ENCODE measurements at places on chromosomes 7 and 10.

DNA sequence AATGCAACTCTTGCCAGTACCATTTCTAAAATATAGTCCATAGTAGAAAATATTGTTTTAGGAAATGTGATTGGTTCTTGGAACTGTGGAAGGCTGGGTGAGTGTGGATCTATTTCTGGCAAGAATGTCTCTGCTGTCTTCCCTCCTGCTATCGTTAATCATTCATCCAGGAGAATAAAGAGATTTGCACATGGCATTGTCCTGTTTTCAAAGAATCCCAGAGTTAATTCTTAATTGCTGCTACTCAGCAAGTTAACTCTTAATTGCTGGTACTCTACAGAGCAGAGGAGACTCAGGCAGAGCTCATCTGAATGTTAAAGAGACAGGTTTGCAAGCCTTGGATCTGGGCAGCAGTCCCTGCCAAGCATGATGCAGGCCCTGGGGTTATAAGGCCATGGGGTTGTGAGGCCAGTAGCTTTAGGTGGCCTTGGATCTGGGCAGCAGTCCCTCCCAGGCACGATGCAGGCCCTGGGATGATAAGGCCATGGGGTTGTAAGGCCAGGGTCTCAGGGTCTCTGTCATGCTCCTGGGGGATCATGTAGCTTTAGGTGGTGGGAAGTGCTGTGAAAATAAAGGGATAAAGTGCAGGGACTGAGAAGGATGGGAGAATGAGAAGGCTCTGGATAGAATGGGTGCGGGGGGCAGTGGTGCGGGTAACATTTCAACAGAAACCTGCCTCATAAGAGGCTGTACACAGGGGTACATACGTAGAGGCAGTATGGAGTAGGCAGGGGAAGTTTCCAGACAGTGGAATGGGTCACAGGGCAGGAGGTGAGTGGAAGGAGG lies 162.3 kb downstream of the SVIL start:
- DNase-seq = no peak

DNA sequence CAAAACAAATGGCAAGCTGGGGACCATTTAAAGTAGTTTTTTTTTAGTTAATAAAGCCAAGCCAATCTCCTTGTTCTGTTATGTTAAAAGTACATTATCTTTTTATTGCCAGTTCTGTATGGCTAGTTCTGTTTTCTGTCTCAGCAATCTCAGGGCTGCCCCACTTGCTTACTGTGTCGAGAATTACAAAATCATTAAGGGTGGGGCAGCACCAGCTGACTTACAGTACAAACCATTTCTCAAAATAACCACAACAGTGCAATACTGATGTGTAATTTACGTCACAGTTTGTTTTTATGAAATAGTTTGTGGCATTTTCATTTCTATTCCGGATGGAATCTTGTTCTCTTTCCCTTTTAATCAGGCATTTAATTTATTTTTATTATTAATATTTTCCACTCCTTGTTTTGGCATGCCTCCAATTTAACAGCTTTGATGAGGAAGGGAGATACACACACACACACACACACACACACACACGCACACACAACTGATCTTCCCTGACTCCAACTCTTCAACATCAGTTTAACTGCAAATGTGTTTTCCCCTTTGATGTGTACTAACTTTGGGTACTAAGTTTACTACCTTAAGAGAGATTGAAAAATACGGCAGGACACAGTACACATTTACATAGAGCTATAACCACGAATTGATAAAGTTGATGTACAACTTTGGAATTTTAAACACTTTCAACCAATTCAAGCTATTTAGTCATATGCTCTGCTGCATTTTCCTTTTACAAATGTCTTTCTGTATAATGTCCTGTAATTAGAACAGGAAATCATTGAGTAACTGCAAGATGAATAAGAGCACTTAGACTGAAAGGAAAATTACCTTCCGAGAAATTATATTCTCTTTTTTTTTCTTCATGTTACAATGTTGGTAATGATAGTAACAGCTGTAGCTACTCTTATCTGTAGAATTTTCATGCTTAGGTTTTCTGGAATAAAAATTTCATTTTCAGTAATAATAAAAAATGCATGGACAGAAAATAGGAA lies 91.5 kb downstream of the ARID5B start:
- no peak for DNase-seq

- no peak for DNase-seq
Observed at GRCh38 chr10:95742962-95743535, 12.9 kb upstream of the ENTPD1 start.

- DNase-seq = no peak
Observed at GRCh38 chr7:109059089-109059488, 489.4 kb downstream of the DNAJB9 start.

DNA sequence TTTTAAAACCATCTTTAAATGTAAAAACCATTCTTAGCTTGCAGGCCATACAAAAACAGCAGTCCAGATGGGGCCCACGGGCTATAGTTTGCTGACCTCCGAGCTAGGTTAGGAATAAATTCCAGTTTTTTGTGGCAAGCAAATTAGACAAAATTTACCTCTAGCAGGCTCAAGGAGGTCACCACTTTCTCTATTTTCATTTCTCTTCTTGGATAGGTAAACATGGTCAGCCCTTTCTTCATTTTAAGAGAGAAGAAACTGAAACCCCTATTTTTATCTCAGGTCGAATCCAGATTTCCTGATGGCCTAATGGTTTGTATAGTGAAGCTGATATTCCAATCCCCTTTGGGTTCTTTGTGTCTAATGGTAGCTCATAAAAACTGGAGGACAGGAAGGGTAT lies 10.7 kb downstream of the IKZF5 start:
- no peak for DNase-seq

- no peak for DNase-seq
Observed at GRCh38 chr10:77637532-77638320, at the start of gene KCNMA1. Gene KCNMA1 (minus strand): TSS chr10:77637808.

GRCh38 chr10:69107176-69107490 lies 16.8 kb upstream of the VPS26A start:
- DNase-seq = no peak

DNA sequence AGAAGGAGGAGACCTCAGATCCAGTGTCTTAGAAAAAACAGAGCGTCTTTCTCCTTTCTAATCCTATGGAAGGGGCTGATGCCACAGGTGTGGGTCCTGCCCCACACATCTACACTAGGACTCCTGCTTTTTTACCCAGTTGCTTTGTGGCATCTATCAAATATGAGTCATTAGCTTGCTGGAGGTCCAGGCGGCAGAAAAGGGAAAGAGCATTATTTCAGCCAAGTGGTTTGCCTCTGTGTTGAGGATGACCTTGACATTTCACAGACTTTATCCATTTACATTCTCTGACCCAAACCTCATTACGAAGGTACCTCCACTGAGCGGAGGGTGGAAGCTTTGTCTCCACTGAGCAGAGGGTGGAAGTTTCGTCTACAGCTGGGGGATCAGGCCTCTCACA lies 308.4 kb upstream of the KLF6 start:
- DNase-seq = no peak

- no peak for DNase-seq
Observed at GRCh38 chr10:38143587-38143986, 49.5 kb downstream of the ZNF37A start.

- DNase-seq = no peak
Observed at GRCh38 chr10:122968698-122969097, 11.5 kb upstream of the PSTK start.

- DNase-seq = peak; percentile 11
Observed at GRCh38 chr10:70132098-70133029, at the start of gene AIFM2. Gene AIFM2 (minus strand): TSS chr10:70132825. CDS start chr10:70124084, 8,741 bp downstream.

- no peak for DNase-seq
Observed at GRCh38 chr7:54278847-54279246, 263.3 kb upstream of the VSTM2A start.

GRCh38 chr7:114924038-114924712 lies 2.3 kb downstream of the MDFIC start:
- no peak for DNase-seq

- DNase-seq = no peak
Observed at GRCh38 chr10:3898821-3899220, 113.8 kb upstream of the KLF6 start.

GRCh38 chr10:1047937-1048336 lies 982 bp downstream of the IDI1 start:
- DNase-seq = no peak

DNA sequence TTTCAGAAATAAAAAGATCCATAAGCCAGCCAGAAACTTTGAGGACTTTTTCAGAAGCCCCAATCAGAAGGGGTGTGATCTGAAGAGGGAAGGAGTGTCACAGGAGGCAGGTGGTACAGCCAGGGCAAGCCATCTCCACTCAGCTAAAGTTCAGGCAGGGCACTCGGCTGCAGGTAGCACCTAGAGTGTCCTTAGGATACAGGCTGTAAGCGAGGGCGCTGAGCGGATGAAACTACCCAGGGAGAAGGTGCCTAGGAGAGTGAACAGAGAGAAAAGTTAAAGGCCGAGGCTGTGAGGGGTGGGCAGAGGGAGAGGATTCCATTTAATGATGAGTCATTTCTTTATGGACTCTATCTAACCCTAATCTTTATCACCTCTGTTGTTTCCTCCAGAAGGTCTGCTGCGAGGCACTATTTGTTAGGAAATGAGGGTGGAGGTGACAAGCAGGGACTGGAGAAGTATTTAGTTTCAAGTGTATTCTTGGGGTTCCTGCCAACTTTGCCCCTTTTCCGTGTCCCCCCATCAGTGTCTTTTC lies 29.8 kb upstream of the ZCCHC24 start:
- DNase-seq = no peak

DNA sequence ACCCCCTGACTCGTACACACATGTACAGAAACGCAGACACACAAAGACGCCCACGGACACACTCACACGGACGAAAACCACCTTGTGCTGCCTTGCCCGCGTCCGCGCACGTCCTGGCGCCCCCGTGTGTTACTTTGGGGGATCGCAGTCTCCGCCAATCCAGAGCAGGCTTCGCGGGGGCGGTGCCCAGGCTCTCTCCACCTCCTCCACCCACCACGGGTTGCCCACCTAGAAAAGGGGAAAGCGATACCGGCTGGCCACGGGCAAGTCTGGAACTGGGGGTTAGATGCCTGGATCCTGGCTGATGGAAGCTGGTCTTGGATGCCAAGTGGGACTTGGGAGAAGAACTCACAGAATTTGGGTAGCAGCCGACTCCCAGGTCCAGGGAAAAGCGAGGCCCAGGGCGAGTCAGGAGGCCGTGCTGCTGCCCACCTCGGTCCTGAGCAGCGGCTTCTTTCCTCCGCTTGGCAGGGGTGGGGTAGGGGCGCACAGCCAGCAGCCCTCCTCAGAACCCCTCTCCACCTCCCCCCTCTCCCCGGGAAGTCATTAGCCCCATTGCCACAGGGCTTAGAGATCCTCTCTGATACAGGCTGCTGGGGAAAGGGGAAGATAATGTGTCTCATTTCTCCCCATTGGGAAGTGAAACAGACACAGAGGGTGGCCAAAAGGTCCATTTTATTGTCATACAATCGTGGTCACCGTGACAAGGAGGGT lies 4.6 kb upstream of the VGF start:
- DNase-seq = peak; percentile 75

GRCh38 chr10:75070476-75070875 lies 41.0 kb upstream of the SAMD8 start:
- DNase-seq = no peak

DNA sequence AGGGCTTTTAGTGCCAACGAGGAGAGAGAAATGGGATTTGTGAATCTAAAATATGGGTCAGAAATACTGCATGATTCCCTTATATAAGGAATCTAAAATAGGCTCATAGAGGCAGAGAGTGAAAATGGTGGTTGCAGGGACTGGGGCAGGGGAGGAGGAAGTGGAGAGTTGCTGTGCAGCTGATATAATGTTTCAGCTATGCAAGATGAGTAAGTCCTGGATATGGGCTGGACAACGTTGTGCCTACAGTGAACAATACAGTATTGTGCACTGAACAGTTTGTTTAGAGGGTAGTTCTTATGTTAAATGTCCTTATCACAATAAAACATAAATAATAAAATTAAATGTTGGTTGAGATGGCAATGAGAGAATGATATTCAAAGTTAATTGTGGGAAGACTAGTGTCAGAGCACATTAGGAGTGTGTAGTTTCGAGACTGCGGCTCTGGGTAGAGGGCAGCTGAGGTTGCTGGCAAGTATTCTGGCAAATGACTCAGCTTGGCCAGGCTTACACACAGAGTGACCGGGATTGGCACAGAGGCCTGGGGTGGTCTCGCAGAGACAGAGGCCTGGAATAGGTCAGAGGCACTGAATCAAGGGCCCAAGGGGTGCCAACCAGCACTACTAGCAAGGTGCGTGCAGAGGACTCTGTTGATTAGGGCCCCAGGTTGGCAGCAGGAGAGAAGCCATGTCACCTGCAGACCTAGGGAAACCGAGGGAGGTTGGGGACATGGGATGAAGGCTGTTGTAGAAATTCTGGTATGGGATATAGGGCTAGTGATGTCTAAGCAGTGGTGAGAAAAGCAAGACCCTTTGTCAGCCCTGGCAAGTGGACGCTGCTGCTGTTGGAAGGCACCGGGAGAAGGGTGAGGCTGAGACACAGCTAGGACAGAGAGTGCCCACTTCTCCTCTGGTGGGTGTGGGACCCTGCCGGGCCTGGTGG lies 2.8 kb upstream of the DEPP1 start:
- no peak for DNase-seq

DNA sequence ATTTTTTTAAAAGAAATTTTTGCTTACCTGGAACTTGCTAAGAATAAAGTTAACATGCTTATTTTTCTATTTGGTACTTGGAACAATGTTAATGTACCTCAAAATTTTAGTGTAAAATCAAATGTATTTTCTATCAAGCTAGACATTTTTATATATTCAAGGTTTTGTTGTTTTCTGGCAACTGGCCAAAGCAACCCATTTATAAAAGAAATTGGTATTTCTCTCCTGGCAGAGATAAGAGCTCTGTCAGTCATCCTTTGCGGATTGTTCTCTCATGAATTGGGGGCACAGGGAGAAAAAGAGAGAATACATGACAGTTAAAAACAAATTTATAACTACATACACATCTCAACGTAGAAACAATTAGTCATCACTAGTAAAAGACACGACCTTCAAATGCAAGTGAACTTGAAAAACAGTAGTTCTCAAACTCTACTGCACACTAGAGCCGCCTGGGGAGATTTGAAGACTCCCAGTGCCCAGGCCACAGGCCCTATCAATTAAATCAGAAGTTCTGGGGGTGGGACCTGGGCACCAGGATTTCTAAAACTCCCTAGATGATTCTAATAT lies 152.4 kb upstream of the LAMB4 start:
- no peak for DNase-seq

GRCh38 chr10:15348579-15348978 lies 22.5 kb downstream of the FAM171A1 start:
- no peak for DNase-seq

DNA sequence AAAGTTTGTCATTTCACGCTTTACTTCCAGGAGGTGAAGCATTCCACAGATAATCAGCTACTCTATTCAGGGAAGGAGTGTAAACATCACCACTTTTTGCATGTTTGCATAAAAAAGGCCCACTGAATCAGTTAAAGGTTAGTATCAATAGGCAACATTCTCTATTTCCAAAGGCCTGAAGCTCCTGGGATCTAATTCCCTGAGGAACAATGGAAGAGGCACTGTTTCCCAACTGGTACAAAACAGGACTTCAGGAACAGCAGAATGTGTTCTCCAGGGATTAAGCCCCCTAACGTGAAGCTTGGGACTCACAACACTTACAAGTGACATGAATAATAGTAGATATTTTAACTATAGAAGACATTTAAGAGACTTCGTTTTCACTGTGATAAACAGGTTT lies 6.1 kb downstream of the LRRN3 start:
- DNase-seq = no peak

GRCh38 chr10:95600158-95600557 lies 39.0 kb upstream of the SORBS1 start:
- no peak for DNase-seq

All from activated CD8-positive, alpha-beta memory T cell treated with anti-CD3 and anti-CD28 coated beads for 1 hour (primary cell).